ENCODE measurements at places on chromosomes 12 and 14. TPM values are rescaled to one million over a fixed set of nuclear protein-coding genes. Genes with fewer than 3 reads are reported as not detected.

- DNase-seq: no peak
Measured at GRCh38 chr12:71684081-71684480, 1.8 kb upstream of the TMEM19 start.

The ASIC1 gene
- 0.35 TPM for total RNA-seq

DNA sequence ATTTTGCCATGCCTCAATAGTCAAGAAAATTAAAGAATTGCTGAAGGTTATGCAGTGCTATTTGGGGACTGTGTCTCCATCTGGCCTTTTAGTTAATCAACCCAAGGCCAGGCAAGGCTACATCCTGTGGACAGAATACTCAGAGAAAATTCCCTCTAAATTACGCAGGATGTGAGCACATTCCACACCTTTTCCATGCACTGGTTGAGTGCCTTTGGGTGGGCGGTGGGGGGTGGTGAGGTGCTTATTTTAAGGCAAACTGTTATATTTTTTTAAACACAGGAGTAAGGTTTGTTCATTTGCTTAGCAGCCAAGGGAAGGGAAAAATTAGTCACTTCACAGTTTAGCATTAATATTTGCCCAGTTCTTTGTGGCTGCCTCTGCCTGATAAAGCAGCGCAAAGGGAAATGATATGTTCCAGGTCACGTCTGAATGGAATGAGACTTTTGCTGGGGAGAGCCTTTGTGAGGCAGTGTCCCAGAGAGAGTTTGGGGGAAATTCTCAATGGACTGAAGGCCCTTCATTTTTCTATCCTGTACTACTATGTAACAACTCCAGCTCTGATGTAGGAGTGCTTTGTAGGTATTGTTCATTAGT lies 17.2 kb upstream of the KCNA5 start:
- no peak for DNase-seq

GRCh38 chr12:119869720-119870119 lies 7.4 kb downstream of the CIT start:
- DNase-seq: no peak

DNA sequence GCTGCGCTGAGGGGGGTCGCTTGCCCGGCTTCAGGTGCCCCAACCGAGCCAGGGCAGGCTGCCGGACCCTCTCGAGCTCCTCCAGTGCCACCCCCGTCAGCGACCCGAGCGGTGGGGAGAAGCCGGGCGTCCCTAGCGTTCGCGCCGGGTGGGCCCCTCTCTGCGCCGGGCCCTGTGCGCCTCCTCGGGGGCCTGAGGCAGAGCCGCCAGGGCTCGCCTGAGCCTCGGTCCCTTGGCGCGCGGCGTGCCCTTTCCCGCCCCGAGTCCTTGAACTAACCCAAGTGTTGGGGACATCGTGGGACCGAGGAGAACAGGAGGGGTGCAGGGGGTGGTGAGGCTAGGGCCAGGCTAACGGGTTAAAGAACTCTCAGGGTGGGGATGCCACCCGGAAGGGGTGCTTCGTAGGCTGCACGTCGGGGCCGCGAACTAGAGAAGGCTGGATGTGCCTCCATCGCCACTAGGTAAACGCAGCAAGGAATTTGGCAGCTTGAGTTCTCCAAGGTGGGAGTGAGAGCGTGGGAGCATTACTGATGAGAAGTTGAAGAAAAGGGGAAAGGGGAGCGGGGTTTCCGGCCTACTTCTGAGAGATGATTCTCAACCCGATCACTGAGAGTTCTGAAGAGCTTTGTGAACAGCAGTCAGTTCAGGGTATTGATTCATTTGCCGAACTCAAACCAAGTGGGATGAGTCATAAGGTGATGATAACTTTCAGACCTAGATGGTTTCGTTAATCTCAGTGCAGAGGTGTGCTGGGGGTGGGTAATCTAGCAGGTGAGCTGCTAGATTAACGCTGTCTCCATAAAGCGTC lies 618 bp downstream of the RNF34 start:
- DNase-seq: no peak

The MYH6 gene
- 3.4 TPM for total RNA-seq

The FOS gene
- 204 TPM for total RNA-seq

DNA sequence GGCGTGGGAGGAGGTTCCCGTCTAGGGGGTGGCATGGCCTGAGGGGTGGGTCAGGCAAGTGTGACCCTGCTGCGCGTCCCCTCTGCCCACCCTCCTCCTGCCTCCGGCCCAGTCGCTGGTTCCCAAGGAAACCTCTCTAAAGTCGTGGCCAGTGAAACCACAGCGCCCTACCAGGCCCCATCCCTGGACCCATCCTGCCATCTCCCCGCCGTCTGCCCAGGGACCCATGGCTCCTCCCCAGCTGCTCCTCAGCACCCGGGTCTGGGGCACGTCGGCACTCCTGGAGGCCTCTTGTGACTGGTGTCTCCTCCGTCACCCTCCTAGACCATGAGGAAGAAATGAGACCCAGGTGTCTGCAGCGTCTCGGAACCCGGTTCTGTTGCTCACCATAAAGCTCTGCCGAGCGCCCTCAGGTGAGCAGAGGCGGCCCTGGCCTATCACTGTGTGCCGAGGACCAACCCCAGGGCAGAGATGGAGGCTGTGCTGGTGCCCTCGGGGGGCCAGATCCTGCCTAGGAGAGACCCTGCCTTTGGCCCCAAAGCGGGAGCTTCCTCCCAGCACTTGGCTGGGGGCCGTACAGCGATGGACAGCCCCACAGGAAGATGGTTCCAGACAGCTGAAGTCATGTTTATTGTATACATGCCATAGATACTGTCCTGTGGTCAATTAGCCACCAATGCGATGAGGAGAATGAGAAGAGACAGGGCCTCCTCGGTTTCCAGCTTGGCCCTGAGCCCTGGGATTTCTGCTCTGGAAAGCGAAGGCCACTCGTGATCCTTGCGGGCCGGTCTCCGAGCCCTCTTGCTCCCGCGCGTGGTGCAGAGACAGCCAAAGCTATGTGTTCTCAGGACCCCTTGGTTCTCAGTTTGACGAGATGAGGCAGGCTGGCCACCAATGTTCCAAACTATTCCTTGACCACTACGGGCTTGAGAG lies 222.5 kb upstream of the RTL1 start:
- peak; percentile 53 for DNase-seq

The GALNT4 gene
- total RNA-seq: 7.8 TPM

DNA sequence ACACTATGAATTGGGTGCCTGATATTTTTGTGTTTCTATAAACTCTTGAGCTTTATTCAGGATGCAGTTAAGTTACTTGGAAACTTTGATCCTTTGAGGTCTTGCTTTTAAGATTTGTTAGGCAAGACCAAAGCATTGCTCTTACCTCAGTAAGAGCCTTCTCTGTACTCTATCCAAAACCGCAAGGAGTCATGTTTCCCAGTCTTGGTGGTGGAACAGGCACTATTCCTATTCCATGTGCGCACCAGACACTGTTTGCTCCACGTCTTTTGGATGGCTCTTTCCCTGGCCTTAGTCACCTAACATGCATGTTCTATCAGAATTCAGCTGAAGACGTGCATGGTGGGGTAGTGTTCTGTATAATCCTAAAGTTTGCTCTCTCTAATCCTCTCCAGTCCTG lies 23.5 kb downstream of the CSRP2 start:
- no peak for DNase-seq

GRCh38 chr12:11162502-11162901 lies 8.5 kb upstream of the SMIM10L1 start:
- no peak for DNase-seq

The TAS2R10 gene
- not detected for total RNA-seq

The KRT86 gene
- total RNA-seq: 1.1 TPM

The CLEC2A gene
- total RNA-seq: not detected

GRCh38 chr12:16604596-16605252 lies 1.2 kb downstream of the LMO3 start:
- no peak for DNase-seq

DNA sequence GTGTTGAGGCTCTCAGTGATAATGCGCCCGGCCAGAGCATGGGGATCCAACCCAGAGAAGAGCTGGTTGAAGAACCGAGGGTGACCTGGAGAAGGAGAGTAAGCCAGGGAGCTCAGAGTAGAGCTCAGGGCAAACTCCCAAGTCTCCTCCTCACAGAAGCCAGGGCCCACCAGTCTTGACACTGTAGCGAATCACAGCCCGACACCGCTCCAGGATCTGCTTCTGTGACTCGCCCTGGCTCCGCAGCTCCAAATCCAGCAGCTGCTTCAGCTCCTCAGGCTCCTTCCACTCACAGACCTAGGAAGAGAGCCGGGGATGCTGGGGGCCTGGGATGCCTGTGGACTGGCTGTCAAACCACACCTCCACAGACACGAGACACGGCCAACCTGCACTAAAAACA lies 8.2 kb upstream of the ZNF740 start:
- no peak for DNase-seq

The NOVA1 gene
- total RNA-seq: 1.6 TPM

The PTCSC3 gene
- 2.8 TPM for total RNA-seq

DNA sequence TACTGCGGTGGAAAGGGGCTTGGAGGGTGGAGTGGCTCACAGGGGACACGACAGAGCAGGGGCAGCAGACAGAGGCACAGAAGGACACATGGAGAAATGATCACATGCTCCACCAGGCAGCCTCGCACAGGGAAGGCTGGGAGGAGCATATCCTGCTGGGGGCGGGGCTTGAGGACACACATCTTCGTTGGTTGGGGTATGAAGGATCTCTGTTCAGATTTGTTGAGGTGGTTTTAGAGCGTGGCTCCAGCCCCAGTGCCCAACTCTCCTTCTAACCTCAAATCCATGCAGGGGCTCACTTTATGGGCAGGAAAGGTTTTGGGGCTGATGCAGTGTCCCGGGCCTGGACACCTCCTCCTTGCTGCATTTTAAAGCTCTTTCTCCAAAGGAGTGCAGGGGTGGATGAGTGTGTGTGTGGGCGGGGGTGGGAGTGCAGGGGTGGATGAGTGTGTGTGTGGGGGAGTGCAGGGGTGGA lies 733 bp upstream of the P3H3 start:
- DNase-seq: peak; percentile 83

DNA sequence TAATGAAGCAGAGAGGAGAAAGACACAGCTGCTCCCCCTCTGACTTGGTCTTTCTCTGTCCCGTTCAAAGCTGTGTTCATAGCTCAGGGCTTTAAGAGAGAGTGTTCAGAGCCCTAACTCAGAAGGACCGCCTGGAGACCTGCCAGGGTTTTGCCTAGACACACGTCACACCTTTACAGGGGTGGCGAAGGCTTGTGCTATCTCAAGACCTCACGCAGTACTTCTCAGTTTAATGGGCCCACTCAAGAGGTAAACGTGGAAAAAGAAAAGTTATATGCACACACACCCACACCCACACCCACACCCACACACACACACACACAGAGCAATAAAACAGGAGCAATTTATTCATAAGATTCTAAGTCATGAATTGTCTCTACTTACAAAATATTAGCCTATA lies 374.3 kb downstream of the C12orf75 start:
- no peak for DNase-seq

The ANG gene
- 28.1 TPM for total RNA-seq

DNA sequence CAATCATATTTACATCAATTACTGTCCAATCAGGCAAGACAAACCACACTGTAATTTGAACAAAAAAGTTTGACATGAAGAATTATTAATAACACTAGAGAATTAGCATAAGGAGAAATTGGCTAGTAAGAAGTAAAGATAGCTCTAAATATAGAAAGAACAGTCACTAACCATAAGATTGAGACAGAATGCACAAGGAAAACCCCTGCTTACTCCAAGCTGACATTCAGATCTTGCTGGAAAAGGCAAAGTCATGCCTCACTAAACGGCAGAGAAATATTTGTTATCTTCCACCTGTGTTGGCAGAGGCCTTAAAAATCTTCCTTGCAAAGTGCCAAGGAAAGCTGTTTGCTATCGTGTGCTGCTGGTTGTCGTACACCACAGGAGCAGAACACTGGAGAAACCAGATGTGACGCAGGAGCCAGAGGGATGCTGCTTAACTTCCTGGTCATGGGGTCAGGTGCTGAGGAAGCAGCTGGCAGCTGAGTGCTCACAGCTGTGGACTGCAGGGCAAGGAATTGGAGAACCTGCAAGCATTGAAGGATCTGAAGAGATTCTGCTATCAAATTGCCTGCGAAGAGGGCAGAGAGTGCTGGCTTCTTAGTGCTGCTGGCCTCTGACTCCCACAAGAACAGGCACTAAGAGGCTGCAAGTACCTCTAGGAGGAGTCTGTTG lies 1323.3 kb downstream of the LRFN5 start:
- DNase-seq: no peak

- no peak for DNase-seq
Measured at GRCh38 chr12:69822201-69822860, 2.7 kb upstream of the MYRFL start.

- DNase-seq: no peak
Measured at GRCh38 chr12:27513155-27513824, 10.7 kb upstream of the PPFIBP1 start.

GRCh38 chr14:106691601-106692291 lies 1165.4 kb downstream of the TMEM121 start:
- peak; percentile 67 for DNase-seq

GRCh38 chr12:72673853-72674252 lies 401.7 kb downstream of the TRHDE start:
- DNase-seq: no peak

The KRT74 gene
- not detected for total RNA-seq

GRCh38 chr14:104107611-104108569 lies 22.4 kb downstream of the ASPG start:
- peak; percentile 68 for DNase-seq

- no peak for DNase-seq
Measured at GRCh38 chr14:32432813-32433538, 103.9 kb downstream of the AKAP6 start.

DNA sequence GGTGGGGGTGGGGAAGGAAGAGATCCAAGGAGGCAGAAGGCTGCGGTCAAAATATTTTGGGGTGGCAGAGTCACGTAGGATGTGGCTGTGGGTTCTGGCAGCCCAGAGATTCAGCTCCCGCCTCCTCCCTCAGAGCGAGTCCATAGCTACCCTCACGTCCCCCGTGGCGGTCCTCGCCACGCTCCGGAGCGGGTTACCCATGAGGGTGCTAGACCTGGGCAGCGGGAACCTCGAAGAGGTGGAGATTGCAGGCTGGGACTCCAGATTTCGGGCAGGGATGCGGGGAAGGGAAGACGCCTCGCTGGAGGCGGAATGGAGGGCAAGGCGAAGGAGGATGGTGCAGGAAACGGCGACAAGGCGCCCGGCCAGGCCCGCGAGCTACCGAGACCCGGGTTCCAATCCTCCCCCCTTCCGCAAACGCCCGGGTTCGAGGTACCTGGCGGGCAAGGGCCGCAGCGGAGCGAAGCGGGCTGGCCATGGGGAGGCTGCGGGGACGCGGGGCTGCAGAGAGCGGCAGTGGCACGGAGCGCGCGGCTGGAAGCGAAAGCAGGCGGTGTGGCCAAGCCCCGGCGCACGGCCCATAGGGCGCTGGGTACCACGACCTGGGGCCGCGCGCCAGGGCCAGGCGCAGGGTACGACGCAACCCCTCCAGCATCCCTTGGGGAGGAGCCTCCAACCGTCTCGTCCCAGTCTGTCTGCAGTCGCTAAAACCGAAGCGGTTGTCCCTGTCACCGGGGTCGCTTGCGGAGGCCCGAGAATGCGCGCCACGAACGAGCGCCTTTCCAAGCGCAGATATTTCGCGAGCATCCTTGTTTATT lies 46.2 kb downstream of the BCAT1 start:
- peak; percentile 76 for DNase-seq

DNA sequence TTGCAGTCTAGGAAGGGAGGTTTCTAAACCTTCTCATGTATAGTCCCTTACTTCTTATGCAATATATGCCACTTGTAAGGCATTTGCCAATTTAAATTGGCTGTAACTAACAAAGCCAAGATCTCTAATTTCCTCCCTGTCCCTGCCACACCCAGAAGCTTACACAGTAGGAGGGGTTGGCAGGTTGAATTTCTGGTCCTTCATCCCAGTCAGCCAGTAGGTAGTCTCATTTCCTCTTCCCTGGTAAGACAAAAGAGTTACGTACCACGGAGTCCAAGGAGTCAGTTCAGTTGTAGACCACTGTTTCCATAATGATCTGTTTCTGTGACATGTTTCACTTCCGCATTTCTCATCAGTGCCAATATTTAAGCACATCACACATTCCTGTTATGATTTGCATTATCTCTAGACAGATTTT lies 47.0 kb upstream of the PLBD1 start:
- DNase-seq: no peak

All from upper lobe of right lung (tissue), 1 donor.